Stimulated activated CD8-positive, alpha-beta memory T cell treated with anti-CD3 and anti-CD28 coated beads, Interleukin-4, amount 100 ng/mL, for 4 hours (primary cell): ENCODE measurements at places on chromosomes 3 and 15.

DNA sequence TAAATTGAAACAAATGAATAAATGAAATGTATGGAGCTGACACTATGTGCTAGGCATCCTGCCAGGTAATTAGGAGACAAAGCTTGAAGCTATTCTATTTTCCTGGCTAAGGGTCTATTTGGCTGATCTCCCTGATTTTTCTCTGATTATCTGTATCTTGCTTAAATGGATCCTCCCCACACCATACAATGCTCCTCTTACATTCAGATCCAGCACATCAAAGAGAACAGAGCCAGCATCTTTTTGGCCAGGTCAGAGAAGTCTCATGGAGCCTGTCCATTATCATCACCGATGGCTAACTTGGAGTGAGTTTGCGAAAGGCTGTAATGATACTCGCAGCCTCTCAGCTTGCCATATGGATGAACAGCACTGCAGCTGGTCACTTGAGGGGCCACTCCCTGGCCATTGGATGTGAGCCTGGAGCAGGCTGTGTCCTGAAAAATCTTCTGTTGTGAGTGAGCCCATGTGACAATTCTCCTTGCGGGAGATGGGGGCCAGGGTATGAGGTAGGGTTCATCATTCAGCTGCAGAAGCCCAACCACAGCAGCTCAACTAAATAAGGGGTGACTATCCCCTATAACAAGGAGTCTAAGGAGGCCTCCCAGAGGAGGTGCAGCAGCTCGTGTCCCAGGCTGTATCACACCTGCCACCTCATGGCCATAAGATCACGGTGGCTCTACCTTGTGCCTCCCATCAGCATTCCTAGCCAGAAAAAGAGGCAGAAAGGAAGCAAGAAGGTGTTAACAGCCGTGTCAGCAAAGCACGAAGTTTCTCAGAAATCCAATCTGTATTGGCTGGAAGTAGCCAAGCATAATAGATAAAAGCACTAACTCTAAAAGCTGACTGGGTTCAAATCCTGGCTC lies 69.3 kb upstream of the ST8SIA2 start:
- no peak for DNase-seq

DNA sequence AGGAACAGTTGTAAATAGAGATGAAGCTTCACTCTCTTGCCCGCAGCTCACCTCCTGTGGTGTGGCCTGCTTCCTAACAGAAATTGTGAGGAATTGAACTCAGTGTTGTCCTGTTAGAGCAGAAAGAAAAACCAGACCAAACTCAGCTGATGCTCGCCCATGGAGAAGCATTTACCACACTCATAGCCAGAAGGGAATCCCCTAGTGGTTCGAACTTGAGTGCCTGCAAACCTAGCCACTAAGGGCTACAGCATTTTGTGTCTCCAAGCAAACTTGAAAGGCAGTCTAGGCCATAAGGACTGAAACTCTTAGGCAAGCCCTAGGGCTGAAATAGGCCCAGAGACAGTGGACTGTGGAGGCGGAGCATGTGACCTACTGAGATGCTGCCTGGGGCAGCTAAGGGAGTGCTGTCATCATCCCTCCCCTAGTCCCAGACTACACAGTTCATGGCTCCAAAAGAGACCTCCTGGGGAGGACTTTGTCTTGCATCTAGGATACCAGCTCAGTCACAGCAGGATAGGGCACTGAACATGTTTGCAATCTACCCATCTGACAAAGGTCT lies 44.5 kb upstream of the MCTP2 start:
- DNase-seq = no peak

GRCh38 chr3:10438902-10439610 lies 66.3 kb downstream of the ATP2B2 start:
- DNase-seq = no peak

GRCh38 chr3:33250712-33251111 lies 26.5 kb upstream of the FBXL2 start:
- DNase-seq = no peak

DNA sequence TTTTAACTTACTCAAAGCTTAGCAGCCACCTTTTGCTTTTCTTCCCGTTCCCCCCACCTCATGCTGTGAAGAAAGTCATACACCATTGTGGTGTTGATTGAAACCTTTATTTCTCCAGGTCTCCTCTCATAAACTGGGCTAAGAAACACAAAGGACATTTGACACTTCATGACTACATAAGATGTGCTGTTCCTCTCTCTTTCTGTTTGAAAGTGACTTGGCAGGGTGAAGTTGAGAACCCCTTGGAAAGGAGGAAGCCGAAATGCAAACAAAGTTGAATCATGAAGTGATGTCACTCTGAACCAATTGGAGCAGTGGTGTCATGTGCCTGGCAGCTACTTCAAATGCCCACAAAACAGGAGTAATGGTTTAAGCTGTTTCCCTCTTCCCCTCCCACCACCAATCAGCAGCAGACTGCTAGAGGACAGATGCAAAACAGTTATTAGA lies 174.7 kb downstream of the IGF1R start:
- no peak for DNase-seq

DNA sequence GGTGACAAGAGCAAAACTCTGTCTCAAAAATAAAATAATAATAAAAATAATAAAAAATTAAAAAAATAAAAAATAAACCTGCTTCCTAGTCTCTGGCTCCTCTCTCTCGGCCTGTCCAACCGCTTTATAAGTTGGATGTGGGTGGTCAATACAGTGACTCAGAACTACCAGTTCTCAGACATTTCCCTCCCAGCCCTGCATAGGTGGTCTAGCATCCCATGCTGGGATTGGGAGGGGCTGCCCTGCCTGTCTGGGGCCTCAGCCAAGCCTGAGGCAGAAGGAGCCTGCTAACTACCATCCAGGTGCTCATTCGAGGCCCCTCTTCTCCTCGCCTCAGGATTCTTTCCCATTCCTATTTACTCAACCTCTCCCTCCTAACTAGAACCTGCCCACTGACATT lies 33.3 kb upstream of the BLM start:
- no peak for DNase-seq

DNA sequence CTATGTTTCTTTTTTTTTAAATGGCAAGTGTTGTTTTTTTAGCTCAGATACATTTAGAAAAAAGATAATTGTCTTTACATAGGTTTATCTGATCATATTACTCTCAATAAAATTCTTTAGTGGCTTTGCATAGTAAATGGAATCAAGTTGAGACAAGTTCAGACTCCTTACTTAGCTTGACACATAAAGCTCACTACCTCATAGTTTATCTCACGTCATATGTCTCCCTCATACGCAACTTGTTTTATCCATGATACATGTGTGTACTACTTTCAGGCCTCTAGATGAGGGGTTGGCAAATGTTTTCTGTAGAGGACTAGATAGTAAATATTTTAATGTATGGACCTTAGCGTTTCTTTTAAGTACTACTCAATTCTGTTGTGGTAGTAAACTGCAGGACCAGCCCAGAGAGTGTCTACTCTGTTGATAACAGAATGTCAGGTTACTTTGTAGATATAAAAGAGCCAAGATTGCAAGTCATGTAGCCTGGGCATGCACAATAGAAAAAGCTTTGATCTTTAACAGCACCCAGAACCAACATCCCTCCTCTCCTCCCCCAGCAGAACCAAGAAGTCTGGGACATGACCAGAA lies 28.2 kb upstream of the MGA start:
- DNase-seq = no peak

GRCh38 chr3:177229791-177230190 lies 32.5 kb upstream of the TBL1XR1 start:
- no peak for DNase-seq

GRCh38 chr15:89130201-89130600 lies 41.9 kb downstream of the ABHD2 start:
- DNase-seq = peak; percentile 9

- DNase-seq = no peak
These were observed 64.1 kb downstream of the TLE3 start for GRCh38 chr15:70033529-70034140.

DNA sequence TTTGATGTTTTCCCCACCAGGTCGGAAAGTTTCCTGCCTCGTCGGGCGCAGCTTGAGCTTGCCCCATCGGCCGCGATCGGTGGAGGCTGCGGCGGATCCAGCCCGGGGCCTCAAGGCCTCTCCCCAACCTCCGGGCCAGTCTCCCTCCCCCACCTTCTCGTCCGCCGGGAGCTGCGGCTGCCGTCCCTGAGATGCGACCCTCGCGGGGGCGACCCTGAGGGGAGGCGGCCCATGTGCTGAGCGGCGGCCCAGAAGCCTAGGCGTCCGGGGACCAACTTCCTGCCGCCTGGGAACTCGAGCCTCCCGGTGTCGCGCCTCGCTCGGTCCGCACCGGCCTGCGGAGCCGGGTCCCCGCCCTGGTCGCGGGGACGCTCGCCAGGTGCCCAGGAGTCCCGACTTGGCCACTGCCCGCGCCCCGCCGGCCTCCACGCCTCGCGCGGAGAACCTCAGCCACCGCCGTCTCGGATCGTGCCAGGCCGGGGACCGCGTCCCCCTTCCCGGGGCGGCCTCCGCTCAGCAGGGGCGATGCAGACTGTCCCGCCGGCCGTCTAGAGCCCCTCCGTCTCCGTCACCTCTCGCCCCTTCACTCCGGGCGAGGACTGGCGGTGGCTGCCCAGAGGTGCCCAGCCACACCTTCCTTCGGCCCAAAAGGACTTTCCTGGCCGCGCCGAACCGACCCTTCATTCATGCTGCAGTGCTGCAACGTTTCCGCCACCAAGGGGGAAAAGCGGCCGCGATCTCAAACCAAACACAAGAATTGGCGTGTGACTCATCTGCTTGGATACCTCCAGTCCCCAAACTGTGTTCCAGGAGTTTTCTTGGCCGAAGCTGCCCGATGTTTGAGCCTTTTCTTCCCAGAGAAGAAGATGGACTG lies 656 bp downstream of the SLMAP start:
- DNase-seq = no peak

DNA sequence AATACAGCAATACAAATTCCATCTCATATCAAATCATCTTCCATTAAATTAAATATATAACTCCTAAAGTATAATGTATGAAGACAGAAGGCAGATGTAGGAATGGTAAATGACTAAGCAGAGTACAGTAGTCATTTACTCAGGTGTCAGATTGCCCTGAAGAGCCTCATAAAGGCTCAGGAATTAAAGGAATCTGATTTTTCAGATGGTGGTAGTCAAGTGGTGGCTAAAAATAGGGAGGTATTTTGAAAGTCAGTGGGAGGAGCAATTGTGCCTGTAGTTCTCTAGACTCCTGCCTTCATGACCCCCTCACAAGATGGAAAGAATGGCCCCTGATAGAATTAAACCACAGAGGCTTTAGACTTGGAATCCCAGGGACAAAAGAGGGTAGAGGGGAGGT lies 142.7 kb upstream of the SYNPR start:
- no peak for DNase-seq

GRCh38 chr3:171090321-171090720 lies 63.8 kb upstream of the SLC2A2 start:
- DNase-seq = no peak

GRCh38 chr3:5143464-5143863 lies 21.4 kb downstream of the ARL8B start:
- DNase-seq = no peak

GRCh38 chr15:70435369-70435768 lies 328.0 kb downstream of the UACA start:
- DNase-seq = no peak

DNA sequence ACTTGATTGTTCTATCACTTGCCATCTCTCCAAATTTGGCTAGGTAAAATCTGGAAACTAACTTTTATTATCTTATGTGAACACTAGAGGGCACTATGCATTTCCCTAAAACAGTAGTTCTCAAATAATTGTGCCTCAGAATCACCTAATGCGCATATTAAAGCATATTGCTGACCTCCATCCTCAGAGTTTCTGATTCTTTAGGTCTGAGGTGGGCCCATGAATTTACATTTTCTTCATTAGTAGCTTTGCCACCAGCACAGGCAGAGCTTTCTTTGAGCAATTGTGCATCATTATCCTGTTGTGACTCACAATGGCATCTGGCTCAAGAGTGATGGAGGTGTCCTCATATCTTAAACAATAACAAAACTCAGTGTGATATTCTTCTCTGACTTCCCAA lies 17.5 kb upstream of the BCHE start:
- DNase-seq = no peak

DNA sequence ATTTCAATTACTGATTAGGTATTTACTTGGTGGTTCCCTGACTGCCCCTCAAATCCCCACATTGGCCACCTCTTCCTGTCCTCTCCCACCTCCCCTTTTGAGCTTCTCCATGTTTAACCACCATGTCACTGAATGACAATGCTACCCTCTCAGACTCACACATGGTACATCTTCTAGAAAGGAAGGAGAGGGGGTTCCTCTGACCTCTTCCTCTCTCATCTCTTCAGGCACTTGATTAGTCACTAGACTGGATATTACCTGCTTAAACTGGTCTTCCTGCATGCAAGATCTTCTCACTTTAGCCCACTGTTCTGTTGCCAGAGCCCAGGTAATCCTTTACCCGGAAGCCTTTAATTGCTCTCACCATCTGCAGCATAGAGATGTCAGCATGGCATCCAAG lies 64.9 kb downstream of the DIPK2A start:
- DNase-seq = no peak

DNA sequence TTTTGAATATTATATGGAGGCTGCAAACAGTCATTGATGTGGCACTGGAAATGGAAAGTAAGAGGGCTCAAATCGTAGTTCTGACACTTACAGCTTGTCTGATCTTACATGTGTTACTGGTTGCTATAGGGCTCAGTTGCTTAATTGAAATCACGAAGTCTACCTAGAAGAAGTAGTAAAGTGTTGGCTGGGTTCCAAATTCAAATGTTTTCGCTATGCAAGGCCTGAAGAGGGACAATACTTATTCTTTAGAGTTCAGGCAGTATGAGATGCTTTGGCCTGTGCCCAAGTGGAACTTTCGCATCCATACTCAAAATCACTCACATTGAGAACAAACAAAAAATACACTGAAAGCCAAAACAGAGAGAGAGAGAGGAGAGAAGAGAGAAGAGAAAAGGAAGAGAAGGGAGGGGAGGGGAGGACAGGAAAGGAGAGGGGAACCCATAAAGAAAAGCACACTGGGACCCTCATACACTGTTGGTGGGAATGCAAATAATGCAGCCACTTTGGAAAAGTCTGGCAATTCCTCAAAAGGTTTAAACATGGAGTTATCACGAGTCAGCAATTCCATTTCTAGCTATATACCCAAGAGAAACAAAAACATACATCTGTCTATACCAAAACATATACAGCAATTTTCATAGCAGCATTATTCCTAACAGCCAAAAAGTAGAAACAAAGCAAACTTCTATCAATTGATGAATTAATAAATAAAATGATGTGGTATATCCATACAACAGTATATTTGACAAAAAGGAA lies 2.9 kb upstream of the FXR1 start:
- DNase-seq = no peak

DNA sequence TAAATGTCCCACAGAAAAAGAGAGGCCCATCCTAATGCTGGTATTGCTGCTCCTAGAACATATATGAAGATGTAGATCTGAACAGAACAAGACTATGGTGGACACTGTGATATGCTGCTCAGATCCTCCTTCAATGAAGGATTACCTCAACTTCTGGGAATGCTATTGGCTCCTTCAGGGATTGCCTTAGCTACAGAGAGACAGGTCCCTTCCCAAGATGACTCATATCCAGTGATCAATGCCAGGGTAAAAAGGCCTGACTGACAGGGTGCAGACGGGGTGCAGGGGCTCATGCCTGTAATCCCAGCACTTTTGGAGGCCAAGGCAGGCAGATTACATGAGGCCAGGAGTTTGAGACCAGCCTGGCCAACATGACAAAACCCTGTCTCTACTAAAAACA lies 20.5 kb upstream of the STAG1 start:
- DNase-seq = no peak

- DNase-seq = no peak
These were observed 171.0 kb upstream of the NANOGP8 start for GRCh38 chr15:35256141-35256540.

- DNase-seq = no peak
These were observed 73.0 kb upstream of the FRMD4B start for GRCh38 chr3:69458803-69459365.
